Inflammatory macrophage (primary cell): ENCODE measurements at places on chromosomes 6 and 20.

- no peak for DNase-seq
Observed at GRCh38 chr6:142265476-142265875, 36.3 kb upstream of the ADGRG6 start.

DNA sequence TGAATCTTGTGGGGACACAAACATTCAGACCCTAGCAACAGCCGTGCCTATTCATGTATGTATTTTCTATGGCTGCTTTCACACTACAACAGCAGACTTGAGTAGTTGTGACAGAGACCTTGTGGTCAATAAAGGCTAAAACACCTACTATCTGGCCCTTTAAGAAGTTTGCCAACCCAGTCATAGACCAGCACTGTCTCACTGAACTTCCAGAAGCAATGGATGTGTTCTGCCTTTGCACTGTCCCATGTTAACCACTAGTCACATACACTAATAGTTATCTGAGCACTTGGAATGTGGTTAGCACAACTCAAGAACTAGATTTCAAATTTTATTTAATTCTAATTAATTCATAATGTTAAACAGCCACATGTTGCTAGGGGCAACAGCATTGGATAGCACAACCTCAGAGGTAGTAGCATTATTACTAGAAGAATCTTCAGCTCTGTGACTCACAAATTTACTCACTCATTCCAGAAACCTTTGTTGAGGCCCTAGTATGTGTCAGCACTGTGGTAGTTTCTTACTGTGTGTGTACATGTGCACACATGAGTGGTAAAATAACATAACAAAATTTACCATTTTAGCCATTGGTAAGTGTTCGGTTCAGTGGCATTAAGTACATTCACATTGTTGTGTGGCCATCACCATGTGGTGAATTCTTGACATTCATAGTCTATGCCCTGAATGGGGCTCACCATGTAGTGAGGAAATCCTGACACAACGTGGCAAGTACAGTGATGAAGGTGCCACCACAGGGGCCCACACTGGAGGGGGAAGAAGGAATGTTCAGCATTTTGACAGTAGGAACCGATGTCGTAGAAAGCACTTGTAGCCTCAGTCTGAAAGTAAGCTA lies 107.3 kb downstream of the CEP57L1 start:
- no peak for DNase-seq

- DNase-seq: no peak
Observed at GRCh38 chr6:37861452-37861851, 41.9 kb downstream of the ZFAND3 start.

- DNase-seq: no peak
Observed at GRCh38 chr20:41261260-41261659, 56.3 kb downstream of the ZHX3 start.

- DNase-seq: no peak
Observed at GRCh38 chr6:11653028-11653583, 115.6 kb downstream of the TMEM170B start.
